Amniotic stem cell (primary cell): ENCODE measurements at places on chromosomes 16 and 17.

GRCh38 chr16:57024894-57025680, 35.7 kb downstream of the NLRC5 start:
- no peak for DNase-seq

DNA sequence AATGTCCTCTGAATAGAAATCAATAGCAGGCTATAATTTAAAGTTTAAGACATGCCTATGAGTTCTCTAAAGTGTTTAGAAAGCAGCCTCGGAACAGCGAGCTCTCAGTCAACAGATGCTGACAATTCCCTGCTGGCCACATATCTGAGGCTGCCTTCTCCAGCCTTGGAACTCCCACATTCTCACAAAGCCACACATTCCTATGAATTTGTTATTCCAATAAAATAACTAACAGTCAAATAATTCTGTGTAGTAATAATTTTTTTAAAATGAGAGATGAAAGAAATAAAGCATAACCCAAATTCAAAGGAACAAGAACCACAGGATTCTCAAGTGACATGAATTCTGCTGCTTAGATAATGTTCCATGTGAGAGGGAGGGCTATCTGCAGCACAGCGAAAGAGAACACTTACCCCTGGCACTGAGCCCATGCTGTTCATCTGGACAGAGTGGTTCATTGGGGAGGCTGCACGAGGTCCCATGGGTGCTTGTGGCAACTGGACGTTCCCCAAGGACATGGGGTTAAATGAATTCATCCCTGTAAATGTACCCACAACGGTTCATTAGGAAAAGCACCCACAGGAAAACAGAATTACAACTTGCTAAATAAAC, 56.9 kb upstream of the TRAP1 start:
- DNase-seq = no peak

GRCh38 chr16:78227855-78228254, 128.4 kb downstream of the WWOX start:
- DNase-seq = no peak

DNA sequence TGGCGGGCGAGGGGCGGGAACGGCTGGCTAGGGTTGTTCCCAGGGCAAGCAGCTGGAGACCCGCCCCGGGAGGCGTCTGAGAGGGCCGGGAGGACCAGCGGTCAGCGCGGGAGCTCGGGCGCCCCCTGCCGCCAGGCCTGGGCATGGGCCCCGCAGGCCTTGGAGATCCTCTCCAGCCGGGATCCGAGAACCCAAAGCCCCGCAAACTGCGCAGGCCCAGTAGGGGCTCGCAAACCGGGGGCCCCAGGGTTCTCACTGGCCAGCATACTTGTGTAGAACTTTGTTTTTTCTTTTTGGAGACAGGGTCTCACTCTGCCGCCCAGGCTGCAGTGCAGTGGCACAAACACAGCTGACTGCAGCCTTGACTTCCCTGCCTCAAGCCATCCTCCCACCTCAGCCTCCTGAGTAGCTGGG, 20.8 kb upstream of the ZNF423 start:
- DNase-seq = no peak

DNA sequence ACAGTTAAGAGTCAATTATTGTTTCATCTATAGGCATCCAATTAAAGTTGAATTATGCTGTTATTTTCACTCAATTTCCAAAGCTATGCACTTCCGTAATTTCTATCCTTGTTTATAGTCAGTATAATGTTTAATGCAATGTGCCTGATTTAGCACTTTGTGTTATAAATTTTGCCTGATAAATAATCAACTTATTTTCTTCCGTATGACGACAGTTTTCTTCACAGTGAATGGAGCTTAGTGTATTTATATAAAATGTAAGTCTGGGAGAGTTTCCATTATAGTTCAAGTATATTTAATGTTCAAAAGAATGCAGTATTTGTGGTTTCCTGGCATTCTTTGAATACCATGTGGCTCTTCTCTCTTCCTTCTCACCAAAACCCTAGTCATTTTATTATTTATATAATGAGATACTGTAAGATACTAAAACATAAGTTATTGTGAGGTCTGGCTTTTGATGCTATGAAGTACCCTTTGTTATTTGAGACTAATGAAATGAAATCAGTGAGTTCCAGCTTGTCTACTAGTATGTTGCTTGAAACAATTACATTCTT, 240.6 kb downstream of the PRKCA start:
- no peak for DNase-seq

- no peak for DNase-seq
Observed at GRCh38 chr17:80887639-80888175, 103.9 kb upstream of the CHMP6 start.

GRCh38 chr17:27550291-27550930, 80.6 kb upstream of the LGALS9 start:
- DNase-seq = no peak

GRCh38 chr17:7969433-7969832, 33.0 kb upstream of the GUCY2D start:
- DNase-seq = no peak

- DNase-seq = no peak
Observed at GRCh38 chr17:83057397-83057761, 22.0 kb upstream of the METRNL start.

DNA sequence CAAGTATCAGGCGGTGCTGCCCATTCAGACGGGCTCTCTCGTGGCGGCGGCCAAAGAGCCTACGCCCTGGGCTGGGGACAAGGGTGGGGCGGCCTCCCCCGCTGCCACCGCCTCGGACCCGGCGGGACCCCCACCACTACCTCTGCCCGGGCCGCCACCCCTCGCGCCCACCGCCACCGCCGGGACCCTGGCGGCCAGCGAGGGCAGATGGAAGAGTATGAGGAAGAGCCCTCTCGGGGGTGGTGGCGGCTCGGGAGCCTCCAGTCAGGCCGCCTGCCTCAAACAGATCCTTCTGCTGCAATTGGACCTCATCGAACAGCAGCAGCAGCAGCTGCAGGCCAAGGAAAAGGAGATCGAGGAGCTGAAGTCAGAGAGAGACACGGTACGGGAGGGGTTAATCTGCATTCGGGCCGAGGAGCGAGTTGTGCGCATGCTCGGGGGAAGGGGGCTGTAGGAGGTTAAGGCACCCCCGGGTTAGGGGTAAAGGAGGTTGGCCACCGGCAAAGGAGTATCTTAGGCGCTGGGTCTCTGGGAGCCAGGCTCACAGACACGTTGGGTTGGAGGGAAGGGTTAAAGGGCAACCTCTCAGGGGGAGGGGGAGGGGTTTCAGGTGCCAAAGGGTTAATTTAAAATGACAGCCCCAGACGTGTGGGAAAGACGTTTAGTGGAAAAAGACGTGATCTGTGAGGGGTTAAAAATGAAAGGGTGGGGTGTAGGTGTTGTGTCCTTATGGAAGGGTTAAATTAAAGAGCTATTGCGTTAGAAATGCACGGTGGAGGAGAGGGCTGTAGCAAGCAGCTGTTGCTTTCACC, 1.4 kb downstream of the MSL1 start:
- DNase-seq = no peak

DNA sequence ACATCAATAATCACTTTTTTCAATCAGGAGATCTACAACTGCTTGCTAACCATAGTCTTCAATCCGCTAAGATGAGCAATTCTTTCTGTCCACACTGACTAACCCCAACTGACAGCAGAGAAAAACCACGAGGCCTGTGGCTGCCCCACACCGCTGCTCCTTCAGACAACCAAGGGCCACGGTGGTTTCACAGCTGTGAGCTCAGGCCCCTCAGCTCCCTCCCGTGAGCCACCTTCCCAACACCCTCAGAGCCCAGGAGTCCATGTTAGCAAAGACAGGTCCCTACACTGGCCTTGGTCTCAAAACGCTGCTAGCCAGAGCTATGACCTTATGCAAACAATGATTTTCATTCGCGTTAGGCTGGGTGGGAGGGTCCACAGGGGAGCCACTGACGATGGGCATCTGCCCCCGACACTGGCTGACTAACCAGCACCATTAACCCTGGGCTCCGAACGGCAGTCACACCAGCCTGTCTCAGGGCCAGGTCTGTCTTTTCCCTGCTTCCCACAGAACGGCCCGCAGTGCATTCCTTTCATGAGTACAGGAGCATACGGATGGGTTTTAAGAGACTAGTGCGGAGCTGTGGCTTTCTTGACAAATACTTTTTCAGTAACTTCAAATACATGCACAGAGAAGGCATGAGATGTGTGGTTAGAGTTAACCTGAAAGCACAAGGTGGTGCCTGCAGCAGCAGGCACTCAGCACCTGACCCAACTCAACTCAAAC, 67.3 kb downstream of the ANKRD11 start:
- DNase-seq = no peak

- no peak for DNase-seq
Observed at GRCh38 chr16:69049603-69050375, 55.7 kb upstream of the HAS3 start.

DNA sequence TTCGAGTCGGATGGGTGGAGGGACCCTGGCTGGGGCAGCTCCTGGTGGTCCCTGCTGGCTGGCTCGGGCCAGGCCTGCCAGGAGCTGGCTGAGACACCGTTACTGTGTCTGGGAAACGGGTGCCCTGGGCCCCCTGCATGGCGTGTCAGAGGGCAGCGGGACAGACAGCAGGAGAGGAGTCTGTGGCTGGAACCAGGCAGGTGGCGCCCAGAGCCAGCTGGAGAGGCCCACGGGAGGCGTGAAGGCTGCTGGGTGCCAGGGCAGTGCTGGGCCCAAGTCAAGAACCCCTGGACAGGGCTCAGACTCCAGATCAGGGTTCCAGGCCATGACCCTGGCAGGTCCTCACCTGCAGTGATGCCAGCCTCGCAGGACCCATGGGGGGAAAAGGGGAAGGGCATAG, 16.6 kb downstream of the SOX8 start:
- DNase-seq = no peak

DNA sequence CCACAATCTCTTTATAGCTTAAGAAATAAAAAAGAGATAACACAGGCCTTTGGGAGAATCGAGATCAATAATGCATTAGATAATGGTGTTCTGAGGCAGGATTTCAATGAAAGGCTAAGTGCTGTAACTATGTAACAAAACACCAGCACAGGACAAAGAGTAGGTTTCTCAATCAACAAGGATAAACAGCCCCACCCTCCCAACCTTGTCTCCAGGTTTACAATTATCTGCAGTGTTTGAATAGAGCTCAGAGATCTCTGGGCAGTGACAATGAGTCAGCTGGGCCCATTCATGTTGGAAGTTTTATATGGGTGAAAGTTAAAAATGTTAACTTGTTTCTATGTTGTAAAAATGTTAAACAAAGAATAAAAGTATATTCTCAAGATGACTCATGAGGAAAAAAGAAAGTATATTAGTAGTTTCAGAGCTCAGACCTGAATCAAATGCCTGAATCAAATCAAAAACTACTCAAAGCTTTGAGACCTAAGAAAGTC, 17.0 kb upstream of the KRT20 start:
- DNase-seq = no peak

DNA sequence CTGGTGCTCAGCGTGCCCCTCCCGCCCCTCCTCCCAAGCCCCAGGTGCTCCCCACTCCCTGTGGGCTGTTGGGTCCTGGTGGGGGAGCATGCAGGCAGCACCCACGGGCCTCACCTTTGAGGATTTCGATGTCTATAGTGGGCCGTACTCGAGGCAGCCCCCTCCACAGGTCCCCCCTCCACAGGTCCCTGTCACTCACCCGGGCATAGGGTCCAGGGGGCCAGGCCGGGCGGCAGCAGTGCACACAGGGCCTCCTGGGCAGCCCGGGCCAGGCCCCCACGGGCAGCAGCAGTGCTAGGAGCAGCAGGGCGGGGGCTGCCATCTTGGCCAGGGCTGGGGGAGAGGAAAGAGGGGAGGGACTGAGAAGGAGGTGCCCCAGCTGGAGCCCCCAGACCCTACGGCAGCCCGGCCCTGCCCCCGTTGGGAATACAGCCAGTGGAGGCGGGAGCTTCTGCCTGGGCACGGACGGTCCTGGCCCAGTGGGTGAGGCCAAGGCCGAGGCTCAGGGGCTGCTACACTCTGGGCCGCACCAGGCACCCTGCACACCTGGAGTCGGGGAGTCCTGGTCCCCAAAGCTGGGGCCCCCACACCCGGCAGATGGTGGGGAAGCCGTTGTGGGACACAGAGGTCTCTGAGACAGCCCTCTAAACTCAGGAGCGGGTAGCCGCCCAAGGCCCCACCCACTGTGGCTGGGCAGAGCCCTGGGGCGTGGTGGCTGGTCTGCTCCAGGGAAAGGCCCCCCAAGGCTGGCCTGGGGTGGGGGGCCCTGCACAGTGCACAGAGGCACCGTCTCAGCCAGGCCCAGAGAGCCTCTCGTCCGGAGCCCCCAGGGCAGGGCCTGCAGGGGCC, 1.2 kb downstream of the C1QTNF8 start:
- no peak for DNase-seq

- DNase-seq = no peak
Observed at GRCh38 chr17:82589851-82590180, 58.4 kb downstream of the WDR45B start.

DNA sequence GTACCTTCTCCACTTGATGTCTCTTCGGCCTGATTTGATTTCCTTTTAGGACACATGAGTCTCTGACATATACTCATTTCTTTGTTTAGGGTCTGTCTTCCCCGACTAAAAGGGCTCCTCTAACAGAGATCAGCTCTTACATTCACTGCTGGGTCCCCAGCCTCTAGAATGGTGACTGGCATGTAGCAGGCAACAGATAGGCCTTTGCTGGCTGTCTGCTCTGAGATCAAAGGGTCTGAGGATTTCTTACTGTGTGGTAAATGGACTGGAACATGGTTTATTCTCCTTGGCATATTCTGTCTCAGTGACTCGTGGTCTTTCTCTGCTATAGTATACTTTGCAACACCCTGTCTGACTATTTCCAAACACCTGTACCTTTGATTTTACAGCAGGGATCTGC, 16.7 kb downstream of the DNAAF1 start:
- DNase-seq = no peak

- DNase-seq = no peak
Observed at GRCh38 chr16:51137097-51137496, 14.0 kb downstream of the SALL1 start.

- no peak for DNase-seq
Observed at GRCh38 chr16:3553138-3553923, 23.9 kb downstream of the NLRC3 start.

- DNase-seq = no peak
Observed at GRCh38 chr17:28950017-28950751, 1.1 kb downstream of the PHF12 start.

DNA sequence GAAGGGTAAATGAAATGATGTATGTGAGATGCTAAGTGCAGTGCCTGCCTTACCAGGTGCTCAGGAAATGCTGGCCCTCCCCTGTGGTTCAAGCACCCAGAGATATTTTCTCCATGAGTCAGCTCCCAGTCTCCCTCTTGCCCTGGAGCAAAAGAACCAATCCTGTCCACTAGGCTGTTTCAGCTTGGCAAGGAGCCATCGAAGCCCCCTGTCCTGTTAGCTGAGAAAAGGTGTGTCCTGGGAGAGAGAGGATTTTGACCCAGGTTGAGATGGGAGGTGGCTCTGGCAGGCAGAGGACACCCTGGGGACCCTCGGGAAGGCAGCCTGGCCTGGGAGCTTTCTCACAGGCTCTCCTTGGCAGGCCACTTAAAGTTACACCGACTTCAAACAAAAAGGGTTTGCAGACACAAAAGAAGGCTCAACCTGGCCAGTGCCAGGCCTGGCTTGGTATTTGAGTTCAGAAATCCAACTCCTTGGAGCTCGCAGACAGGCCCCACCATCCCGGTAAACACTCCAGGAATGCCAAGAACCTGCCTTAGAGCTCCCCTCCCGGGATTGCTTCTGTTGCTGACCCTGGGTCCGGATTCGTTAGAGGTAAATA, 29.6 kb downstream of the NTN1 start:
- DNase-seq = no peak
